ENCODE measurements at places on chromosomes 11 and 22.

DNA sequence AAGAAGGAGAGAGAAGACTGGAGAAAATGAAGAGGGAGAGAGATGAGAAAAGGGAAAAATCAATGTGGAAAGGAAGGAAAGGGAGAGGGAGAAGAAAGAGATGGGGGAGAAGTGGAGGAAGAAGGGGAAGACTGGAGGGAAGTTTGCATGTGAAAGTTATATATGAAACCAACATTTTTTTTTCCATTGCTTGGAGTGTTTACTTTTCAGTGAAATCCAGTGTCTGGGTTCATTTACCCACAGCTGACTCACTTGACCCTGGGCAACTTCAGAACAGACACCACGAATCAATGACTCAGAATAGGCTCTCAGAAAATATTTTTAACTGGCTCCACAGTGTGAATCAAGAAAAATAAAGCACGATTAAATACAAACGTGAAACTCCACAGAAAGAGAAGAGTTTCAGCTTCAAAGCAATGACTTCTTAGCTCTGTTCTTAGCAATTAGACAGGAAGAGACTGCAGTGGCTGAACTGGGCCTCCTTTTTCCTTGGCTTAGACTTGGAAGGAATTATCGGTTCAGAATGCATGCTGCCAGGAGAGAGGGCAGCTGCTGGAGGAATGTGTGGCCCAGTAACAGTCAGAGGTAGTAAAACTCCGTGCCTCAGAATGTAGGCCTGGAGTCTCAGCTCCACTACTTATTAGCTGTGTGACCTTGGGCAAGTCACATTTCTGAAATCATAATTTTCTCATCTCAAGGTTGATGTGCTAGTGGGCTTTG, 237.5 kb downstream of the MIAT start:
- DNase-seq, result no peak

DNA sequence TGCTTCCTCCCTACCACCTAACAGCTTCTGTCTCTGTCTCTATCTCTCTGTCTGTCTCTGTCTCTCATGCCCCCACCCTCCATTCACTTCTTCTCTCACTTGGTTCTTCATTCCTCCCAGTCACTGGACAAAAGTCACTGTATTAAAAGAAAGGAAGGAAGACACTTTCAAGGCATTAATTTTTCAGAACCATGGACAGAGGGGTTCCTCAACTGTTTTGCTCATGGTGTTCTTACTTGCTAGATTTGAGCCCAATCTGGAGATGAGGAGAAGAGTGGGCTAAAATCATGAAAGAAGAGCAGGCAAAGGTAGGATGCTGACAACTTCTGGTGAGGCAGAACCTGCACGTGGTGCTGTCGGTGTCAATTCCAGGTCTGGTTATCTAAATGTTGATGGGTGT, 116.7 kb upstream of the LARGE1 start:
- no peak for DNase-seq

- DNase-seq, result no peak
These were observed 71.3 kb downstream of the BBOX1 start for GRCh38 chr11:27111896-27112295.

DNA sequence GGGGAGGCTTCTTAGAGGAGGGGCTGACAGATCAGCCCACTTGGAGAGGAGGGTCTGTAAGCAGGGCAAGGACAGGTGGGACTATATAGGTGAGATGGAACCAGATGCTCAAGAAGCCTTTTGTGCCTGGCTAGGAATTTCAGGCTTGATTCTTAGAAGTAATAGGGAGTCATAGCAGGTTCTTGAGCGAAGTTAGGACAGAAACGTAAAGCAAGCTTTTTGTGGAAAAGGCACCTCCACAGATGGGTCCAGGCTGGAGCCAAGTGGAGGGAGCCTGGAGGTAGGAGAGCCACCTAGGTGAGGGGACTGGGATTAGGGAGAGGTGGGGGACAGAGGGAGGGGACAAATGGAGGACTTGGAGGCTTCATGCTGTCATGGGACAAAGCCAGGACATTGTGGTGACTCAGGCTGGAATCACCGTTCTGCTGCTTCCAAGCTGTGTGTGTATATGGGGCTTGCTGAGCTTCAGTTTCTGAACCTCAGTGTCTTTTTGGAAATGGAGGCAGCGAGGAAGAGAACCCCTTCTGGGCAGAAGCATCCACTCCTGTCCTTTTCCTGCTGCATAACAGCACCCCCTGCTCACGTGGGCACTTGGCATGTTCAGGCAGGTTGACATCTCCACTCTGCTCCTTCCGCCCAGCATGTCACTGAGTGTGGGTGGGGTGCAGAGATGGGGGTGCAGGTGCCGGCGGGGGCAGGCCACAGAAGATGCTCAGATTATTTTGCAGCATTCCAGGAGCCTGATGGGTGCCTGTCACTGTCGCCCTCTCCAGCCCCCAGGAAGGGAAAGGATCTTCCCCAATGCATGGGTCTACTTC, 58.0 kb downstream of the MCM5 start:
- no peak for DNase-seq

DNA sequence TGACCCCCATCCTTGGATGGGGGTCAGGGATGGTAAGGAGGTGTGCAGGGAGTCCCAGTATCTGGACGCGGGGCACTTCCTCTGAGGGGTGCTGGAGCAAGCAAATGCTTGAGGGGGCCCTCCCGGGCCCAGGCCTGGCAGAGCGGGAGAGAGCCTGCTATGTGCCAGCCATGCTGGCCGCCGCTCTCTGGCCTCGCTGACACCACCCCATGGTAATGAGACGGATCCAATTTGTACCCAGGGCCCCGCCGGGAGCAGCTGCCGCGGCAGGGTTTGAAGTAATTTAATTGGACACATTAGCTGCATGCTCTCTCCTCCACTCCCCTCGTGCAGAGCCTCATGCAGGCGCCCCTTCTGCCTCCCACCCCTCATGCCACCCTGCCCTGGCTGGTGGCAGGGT, 6.3 kb downstream of the SYT7 start:
- no peak for DNase-seq

DNA sequence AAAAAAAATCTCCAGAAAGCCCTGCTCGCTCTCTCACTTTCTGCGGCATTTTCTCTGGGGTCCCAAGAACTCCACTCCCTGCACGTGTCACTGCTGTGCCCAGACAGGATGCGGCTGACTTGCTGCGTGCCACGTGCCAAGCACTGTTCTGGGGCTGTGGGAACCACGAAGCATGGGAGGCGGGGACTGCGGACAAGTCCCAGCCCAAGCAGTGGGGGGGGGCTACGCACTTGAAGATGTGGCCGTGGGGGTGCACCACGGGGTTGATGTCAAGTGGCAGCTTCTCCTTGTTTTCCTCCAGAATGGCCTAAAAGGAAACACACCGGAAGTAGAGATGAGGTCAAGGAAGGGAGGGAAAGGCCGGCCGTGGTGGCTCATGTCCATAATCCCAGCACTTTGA, 10.8 kb downstream of the TTLL12 start:
- no peak for DNase-seq

- DNase-seq, result no peak
These were observed 99.2 kb upstream of the FGF3 start for GRCh38 chr11:69918231-69918937.

DNA sequence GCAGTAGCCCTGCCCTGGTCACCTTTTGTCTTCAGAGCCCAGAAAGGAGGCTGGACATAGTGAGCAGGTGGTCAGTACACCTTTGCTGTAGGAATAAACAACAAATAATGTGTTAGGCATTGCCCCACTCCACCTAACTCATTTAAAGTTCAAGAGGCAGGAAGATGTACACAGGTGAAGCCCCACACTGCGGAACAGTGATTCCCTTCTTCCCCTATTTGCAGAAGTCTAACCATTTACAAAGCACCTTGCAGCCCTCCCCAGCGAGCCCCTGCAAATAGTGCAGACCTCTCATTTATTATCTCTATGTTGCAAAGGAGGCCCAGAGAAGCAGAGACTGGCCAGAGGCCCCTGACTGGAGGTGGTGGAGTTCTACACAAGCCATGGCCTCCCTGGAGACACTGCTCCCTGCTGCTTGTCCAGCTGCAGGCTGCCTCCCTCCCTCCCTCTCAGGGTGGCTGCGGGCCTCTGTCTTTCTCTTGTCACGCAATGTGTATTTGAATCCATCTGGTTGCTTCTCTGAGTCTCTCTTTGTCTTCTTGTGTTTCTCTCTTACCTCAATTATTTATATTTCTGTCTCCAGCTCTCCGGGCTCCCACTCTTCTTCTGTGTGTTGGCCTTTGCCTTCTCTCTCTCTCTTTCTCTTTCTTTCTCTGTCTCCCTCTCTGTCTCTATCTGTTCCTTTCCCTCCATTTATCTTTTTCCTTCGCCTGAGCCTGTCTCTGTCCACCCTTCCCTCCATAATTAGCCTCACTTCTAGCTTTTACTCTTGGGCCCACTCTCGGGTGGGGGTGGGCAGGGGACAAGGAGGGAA, 59.1 kb upstream of the PRDM11 start:
- DNase-seq, result no peak

DNA sequence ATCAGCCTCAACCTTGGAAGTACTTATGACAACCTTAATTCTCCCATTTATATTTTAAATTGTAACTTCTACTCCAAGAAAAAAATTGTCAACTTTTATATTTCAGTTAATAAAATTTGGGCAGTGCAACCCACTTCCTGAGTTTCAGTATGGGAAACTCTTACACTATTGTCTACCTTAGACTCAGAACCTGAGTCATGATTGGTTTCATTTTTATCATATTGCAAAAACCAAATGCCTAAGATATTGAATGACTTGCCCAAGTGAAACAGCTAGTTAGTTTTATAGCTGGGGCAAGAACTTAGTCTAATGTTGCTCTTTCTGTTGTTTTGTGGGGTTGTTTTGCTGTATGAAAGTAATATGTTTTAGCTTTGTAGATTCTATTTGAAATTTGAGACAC, 334.0 kb upstream of the ARHGAP42 start:
- DNase-seq, result no peak

GRCh38 chr11:1560002-1560648, 11.9 kb downstream of the DUSP8 start:
- DNase-seq, result no peak

DNA sequence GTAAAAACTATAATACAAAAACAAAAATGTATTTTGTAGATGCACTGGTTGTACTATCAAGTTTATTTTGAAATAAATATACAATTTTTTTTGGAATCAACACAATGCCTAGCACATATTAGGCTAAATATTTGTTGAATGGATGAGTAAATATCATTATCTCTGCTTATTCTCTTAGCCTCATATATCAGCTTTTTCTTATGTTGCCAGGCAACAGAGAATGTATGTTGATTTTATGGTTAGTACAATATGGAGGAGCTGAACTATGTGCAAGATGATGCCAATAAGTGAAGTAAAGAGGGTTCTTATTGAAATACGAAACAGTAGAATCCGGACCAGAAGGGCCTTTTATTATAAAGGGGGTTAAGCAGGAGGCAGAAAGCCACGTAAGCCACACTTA, 94.9 kb downstream of the FAR1 start:
- DNase-seq, result no peak

- DNase-seq, result no peak
These were observed 27.0 kb upstream of the TTLL12 start for GRCh38 chr22:43213962-43214361.

- no peak for DNase-seq
These were observed 4.4 kb upstream of the IGLL5 start for GRCh38 chr22:22883090-22883727.

- peak; percentile 15 for DNase-seq
These were observed 48.8 kb downstream of the ARHGAP32 start for GRCh38 chr11:129143335-129143734.

DNA sequence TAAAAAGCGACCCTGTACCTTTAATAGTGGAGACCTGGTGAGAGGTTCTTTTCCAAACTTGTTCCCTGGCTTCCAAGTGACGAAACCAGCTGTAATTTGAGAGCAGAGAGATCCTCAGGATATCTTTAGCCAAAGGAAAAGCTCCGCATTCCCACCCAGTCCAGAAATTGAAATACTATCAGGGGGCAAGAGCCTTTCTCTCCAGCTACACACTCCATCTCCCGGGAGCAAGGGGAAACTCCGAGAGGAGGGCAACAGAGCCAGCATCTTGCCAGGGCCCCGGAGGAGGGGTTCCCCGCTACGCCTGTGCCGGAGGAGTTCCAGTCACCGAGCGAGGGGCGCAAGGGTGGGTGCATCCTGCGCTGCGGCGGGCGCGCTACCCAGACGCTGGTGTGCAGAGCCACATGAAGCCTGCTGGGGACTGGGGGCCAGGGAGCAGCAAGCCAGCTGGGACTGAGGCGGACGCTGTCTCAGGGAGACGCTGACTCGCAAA, at the start of gene FIBIN:
Gene FIBIN, plus strand, starts transcription at position 148 of the 493 bp plus-strand sequence. CDS start 415 bp downstream, outside the sequence.
- no peak for DNase-seq

DNA sequence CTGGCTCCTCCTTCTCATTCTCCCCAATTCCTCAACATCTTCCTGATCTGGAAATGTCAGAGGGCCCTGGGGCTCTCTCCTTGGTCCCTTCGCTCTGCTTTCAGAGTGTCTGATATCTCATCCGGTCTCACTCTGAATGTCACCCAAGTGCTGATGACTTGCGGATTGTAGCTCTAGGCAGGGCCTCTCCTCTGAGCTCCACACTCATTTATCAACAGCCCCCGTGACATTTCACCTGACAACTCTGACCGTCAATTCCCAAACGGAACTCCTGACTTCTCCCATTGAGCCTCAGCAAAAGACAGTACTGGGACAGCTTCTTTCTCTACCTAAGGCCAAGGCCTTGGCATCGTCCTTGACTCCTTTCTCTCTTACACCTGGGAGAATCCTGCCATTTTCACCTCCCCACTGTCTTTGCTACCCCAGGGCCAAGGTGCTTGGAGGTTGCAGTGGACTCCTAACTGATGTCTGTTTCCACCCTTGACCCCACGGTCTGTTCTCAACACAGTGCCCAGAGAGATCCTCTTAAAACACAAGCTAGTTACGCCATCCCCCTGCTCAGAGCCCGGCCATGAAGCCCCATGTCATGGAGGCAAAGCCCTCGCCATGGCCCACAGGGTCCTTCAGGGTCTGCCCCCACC, 57.5 kb upstream of the THY1 start:
- DNase-seq, result no peak

- no peak for DNase-seq
These were observed 502.1 kb downstream of the ETS1 start for GRCh38 chr11:128085276-128085675.

GRCh38 chr11:11975201-11976092, 33.0 kb downstream of the DKK3 start:
- DNase-seq, result no peak
